Fibroblast of villous mesenchyme (primary cell): ENCODE measurements at places on chromosomes 11 and 22.

GRCh38 chr11:88169471-88169870 lies 5.8 kb downstream of the RAB38 start:
- DNase-seq: no peak

- no peak for DNase-seq
Observed at GRCh38 chr11:70128435-70128906, 50.4 kb downstream of the ANO1 start.

DNA sequence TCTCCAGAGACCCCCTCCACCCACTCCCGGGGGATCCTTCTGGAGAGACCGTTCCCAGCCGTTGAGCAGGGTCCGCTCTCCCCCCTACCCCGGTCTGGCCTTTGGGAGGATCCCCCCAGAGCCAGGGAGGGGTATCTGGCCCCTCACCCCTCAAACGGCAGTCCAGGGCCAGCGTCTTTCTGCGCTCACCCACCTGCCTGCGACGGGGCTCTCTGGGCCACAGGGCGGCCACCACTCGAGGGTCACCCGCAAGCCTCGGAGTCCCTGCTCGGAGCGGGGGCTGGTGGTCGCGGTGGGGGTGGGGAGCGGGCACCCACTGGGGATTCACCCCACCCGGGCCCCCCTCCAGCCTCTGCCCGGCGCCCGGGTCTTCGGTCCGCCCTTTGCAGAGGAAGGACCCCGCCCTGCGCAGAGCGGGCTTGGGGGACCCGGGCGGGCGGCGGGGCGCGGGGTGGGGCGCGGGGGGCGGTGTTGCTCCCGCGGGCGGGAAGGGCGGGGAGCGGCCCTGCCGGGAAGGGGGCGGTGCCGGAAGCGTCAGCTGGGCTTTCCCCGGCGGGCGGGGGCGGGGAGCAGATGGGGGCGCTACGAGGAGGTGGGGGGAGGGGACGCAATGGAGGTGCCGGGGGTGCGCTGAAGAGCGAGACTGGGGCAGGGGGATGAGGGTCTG lies 16.6 kb downstream of the CRELD2 start:
- peak; percentile 63 for DNase-seq

DNA sequence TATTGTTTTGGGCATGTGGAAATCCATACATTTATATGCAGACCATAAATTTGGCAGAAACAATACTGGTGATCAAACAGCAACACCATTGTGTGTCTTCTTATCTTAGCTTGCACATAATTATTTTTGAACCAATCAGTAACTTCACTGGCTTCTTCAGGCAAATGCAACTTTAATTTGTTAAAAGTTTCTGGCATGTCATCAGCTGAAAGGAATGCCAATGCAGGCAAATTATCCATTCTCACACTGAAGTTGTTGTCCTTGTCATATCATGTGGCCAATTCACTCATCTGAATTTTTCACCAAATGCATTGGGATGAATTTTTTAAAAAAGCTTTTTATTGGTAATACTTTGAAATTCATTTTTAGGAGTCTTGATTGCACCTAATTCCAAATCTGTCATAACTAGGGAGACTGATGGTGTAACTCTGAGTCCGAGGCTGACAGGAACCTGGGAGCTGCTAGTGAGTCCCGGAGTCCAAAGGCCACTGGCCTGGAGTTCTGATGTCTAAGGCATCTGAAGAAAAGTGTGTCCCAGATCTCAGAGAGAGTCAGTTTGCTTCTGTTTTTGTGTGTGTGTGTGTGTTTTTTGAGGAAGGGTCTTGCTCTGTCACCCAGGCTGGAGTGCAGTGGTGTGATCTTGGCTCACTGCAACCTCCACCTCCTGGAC lies 17.4 kb upstream of the OR10V1 start:
- DNase-seq: no peak

DNA sequence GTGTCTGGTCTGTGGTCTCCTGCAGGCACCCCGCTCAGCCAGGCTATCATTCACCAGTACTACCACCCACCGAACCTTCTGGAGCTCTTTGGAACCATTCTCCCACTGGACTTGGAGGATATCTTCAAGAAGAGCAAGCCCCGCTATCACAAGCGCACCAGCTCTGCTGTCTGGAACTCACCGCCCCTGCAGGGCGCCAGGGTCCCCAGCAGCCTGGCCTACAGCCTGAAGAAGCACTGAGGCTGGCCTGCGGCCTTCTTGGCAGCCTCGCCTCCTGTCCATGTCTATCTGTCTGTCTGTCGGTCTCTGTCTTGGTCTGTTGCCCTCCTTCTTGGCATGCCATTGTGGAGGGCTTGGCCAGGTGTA lies 27.9 kb downstream of the INCENP start:
- no peak for DNase-seq

- DNase-seq: peak; percentile 70
Observed at GRCh38 chr22:20520093-20520511, 12.7 kb downstream of the MED15 start.

GRCh38 chr11:125398475-125398874 lies 97.6 kb downstream of the FEZ1 start:
- DNase-seq: no peak

DNA sequence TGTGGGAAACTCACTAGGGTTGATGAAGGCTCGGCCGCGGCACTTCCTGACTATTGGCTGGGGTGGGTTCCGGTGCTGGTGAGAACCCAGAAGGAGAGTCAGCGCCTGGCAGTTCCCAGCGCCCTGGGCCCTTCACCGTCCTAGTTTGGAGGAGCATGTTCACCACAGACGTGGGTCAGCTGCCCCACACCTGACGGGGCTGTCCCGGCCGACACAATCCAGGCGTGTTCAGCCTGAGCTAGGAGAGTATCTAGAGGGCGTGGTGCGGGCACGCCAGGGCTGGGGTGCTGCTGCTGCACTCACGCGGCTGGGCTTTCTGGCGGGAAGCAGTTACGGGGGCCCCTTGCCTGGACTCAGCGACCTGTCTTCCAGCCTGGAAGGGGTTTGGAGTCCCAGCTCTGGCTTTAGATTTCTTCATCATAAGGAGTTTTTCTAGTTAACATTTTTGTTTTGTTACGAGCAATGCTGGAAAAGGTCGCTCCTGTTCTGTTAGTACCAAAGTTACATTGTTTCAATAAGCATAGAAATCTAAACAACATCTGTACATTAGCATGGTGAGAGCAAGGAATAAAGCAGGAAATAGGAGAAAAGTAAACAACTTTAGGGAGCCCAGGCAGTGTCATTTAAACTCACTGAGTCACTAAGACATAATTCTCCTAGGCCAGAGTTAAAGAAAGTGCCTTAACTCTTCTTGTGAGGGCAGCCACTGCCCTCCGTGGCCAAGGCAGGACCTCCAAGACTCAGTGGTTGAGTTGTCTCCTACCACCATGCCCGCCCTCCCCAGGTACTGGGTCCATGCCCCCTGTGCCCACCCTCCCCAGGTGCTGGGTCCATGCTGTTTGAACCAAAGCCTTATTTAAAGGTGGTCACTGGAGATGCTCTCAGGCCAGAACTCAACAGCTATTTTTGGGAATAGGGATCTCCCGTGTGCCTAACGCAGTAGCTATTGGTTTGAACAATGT lies 12.1 kb upstream of the ADORA2A start:
- peak; percentile 43 for DNase-seq

DNA sequence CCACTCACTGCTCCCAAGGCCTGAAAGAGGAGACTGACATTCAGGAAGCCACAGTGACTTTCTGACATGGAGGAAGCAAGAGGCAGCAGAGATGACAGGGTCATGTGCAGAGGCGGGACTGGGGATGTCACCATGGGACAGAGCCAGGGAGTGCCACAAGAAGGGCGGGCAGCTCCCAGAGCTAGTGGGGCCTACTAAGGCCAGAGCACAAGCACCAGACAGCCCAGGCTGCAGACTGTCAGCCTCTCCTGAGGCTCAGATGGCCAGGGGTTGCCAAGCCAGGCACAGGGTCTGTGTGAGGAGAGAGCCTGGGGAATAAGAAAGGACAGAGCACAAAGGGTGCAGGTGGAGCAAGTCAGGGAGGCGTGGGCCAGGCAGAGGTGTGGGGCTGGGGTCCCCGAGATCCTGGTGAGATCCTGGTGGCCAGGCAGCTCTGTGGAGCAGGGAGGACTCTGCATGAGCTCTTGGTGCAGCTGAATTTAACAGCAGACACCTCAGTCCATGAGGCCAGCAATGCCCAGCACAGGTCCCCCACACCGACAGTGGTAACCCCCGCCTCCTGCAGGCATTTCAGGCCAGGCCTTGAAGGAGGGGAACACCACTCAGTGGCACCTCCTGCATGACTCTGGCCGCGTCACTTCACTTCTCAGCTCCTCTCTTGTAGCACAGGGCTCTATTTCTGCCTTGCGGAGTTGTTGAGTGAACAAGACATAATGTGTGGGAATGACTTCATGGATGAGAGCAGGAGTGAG lies 52.3 kb downstream of the SGSM3 start:
- DNase-seq: no peak

DNA sequence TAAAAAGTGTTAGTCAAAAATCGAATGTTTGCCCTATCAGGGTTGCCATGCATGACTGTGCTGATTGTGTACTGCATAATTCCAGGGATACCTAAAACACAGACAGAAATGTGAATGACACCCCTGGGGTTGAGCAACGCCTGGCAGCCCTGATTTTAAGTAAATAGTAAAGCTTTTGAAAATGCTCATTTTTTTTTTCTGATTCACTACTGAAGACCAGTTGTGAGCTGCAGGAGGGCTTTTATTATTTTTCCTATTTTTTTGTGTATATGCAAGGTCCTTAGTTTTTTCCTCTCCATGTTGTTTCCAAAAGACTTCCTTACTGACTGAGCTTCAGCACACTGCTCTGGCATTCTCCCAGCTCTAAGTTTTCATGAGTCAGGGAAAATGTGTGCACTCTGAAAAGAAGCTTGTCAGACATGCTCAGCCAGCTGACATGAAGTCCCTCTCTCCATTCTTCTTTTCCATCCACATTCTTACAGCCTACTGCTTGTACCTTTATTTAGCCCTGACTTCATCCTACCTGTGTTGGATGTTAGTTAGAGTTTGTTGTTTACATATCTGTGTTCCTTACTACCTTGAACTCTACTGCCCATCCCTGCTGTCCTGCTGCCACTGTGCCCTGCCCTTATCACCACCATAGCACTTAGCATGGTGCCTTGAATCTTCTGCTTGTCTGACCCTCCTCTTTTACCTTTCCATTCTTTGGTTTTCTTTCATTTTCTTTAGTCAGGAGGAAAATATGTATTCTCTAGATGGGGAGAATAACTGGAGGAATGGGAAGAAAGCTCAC lies 79.5 kb downstream of the HORMAD2 start:
- DNase-seq: peak; percentile 73

- no peak for DNase-seq
Observed at GRCh38 chr11:72574548-72575460, 99.4 kb downstream of the PDE2A start.

DNA sequence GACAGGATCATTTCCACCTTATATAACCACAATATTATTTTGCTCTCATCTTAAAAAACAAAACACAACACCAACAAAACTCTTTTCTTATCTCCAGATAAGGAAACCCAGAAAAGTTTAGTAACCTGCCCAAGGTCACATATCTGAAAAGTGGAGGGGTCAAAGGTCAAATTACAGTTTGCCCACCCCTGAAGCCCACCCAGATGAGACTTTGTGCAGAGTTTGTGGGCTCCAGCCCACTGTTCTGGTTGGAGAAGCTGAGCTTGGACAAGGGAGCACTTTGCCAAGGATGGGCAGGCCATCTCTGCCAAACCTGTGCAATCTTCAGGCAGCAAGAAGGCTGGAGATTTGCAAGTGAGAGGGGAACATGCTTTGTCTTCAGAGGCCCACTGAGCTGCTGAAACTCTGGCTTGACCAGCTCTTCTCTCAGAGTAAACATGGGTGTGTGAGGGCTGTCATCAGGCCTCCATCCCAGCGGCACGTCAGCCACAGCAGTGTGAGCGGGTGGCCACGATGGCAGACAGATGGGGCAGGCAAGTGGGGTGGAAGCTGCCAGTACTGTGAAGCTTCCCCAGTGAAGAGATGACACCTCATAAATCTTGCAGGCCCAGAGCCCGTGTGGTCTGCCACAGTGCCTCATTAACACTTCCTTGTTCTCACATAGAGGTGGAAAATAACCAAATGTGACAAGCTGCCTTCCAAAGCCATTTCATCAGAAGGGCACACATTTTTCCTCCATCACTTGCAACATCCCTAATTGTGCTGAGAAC lies 111.8 kb downstream of the CCDC81 start:
- no peak for DNase-seq

DNA sequence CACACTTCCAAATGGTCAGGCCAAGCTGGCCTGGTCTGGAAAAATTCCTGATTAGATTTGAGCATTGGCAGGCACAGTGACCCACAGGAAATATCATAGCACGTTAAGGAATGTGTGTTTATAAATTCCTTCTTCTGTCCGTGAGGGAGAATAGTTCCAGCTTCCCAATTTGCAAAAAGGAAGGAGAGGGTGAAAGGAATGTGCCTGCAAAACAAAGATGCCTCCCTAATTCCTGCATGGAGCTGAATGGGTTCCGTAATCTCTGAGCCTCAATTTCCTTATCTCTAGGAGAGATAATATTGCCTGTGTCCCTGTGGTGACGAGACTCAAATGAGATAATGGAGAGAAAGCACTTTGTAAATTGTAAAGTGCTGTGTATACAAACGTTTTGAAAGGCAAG lies 105.1 kb downstream of the FEZ1 start:
- peak; percentile 63 for DNase-seq

GRCh38 chr11:120839846-120840402 lies 184.0 kb upstream of the TBCEL start:
- DNase-seq: no peak

DNA sequence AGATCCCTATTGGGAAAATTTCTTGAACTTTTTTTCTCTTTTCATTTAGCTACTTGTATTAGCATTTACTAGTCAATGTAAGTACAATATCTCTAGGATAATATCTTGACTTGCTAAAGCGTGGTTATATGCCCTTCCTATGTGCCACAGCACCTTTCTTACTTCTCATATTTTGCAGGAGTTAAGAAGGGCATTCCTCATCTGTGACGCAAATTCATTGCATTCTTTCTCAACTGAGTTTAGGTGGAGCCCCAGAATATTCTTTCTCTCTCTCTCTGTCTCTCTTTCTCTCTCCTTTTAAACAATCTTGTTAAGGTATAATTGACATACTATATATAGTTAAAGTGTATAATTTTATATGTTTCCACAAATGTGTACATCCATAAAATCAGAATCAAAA lies 266.1 kb downstream of the RAB38 start:
- no peak for DNase-seq

GRCh38 chr22:50548921-50549790 lies 3.5 kb downstream of the KLHDC7B start:
- DNase-seq: no peak

- DNase-seq: no peak
Observed at GRCh38 chr11:104925850-104926249, 27.6 kb upstream of the CASP12 start.

- DNase-seq: peak; percentile 20
Observed at GRCh38 chr11:94521684-94522083, 9.4 kb downstream of the C11orf97 start.
